ENCODE measurements at places on chromosomes 12 and 14.
A peak's percentile ranks its signal among the peaks of the same experiment; 100 is the strongest.

- DNase-seq = peak; percentile 69
These were observed 620 bp downstream of the YBX3 start for GRCh38 chr12:10722502-10722904.

- DNase-seq = peak; percentile 81
These were observed 624 bp upstream of the PLEKHD1 start for GRCh38 chr14:69483765-69484443.

DNA sequence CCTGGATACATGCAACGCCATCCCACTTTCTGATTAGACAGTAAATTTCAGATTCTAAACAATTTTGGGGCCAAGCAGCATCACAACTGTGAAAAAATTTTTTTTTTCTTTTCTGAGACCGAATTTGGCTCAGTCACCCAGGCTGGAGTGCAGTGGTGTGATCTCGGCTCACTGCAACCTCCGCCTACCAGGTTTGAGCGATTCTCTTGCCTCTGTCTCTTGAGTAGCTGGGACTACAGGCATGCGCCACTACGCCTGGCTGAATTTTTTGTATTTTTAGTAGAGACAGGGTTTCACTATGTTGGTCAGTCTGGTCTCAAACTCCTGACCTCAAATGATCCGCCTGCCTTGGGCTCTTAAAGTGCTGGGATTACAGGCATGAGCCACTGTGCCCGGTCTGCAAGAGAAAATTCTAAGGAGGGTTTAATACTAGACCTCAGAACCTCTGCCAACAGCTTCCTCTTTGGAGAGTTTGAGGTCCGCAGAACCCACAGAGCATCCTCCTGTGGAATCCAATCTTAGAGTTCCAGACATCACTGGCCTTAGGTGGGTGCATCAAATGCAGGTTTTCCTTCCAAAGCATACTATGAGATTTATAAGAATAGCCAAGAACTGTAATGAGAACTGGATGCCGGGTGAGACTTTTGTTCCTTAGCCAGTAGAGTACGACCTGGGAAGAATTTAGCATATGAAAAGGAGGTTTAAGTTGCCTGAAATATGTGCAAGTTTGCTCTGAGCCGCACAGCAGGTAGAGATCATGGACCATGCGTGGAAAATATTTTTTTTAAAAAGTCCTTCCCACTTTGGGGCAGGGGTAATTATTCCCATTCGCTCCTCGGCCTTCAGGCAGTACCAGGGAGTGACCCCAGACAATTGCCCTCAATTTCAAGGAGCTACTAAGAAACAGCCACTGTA lies 7.8 kb upstream of the PHC1 start:
- DNase-seq = no peak

DNA sequence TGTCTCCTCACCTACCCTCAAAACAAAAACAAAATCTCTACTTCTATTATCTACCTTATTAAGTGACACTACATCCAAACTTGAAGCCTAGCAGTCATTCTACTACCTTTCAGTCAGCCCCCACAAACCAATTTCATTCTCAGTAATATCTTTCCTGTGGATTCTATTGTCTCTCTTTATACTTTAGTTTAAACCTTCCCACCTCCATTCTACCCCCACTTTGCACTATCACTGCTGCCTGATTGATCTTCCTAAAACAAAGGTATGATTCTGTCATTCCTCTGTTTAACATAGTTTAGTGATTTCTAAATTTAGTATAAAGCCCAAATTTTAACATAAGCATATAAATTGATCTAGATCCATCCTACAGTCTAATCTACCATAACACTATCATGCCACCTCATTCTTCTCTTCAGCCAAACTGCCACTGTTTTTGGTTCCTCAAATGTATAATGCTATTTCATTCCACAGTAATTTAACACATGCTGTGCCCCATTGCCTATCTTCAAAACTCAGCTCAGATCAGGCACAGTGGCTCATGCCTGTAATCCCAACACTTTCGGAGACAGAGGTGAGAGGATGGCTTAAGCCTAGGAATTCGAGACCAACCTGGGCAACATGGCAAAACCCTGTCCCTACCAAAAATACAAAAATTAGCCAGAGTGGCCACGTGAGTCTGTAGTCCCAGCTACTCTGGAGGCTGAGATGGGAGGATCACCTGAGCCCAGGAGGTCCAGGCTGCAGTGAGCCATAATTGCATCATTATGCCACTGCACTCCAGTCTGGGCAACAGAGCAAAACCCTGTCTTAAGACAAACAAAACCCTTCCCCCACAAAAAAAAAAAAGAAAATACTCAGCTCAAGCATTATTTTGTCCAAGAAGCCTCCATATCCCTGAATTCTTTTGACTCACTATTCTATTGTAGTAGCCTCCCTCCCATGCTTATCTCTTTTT lies 3.1 kb upstream of the STRN3 start:
- DNase-seq = no peak

- DNase-seq = no peak
These were observed 74.9 kb downstream of the NTF3 start for GRCh38 chr12:5506821-5507231.

DNA sequence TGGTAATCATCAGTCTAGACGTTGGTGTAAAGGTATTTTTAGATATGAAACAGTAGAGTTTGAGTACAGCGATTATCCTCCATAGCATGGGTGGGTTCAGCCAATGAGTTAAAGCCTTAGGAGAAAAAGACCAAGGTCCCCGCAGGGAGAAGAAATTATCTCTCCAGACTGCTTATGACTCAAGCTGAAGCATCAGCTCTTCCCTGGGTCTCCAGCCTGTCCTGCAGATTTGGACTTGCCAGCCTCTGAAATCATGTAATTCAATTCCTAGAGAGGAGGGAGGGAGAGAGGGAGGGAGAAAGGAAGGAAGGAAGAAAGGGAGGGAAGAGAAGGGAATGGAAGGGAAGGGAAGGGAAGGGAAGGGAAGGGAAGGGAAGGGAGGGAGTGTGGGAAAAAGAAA lies 12.0 kb upstream of the DTX1 start:
- no peak for DNase-seq

GRCh38 chr12:59643550-59643949 lies 47.7 kb downstream of the SLC16A7 start:
- DNase-seq = no peak

DNA sequence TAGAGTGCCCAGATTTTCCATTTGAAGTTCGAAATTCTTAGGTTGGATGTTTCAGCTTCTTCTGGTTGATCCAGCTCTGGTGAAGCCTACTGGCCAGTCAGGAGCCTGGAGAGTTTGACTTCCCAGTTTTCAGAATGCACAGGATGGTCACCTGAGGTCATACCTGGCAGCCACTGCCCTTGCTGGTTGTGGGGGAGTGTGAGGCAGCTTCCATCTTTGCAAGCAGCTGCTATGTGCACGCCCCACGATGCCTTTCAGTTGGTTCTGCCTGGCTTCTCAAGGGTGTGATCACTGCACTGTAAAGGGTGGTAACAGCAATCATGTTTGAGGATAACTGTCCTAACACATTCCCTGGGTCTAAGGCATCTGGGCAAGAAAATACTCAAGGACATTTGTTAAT lies 15.4 kb downstream of the CCDC92 start:
- no peak for DNase-seq

GRCh38 chr14:101466456-101467180 lies 94.7 kb upstream of the DIO3 start:
- no peak for DNase-seq

- no peak for DNase-seq
These were observed 19.7 kb downstream of the SLC41A2 start for GRCh38 chr12:104938371-104938770.

DNA sequence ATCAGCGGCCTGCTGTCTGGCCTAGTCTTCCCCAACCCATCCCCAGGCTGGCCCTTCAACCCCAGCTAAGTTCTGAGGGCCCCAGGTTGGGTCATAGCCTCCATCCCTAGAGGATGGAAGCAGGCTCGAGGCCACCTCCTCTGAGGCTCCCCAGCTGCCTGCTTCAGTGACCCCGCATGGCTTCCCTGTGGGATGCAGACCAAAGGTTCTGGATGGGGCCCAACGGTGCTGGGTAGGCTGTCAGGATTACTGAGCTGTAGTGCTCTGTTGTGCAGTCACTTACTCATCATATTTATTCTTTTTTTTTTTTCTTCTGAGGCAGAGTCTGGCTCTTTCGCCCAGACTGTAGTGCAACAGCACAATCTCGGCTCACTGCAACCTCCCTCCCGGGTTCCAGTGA lies 92.0 kb downstream of the IRF2BPL start:
- no peak for DNase-seq

GRCh38 chr12:123133701-123134100 lies 17.2 kb downstream of the PITPNM2 start:
- no peak for DNase-seq

GRCh38 chr12:87274594-87275245 lies 754.5 kb downstream of the C12orf50 start:
- peak; percentile 5 for DNase-seq

GRCh38 chr14:63326840-63327239 lies 8.1 kb upstream of the GPHB5 start:
- DNase-seq = no peak

DNA sequence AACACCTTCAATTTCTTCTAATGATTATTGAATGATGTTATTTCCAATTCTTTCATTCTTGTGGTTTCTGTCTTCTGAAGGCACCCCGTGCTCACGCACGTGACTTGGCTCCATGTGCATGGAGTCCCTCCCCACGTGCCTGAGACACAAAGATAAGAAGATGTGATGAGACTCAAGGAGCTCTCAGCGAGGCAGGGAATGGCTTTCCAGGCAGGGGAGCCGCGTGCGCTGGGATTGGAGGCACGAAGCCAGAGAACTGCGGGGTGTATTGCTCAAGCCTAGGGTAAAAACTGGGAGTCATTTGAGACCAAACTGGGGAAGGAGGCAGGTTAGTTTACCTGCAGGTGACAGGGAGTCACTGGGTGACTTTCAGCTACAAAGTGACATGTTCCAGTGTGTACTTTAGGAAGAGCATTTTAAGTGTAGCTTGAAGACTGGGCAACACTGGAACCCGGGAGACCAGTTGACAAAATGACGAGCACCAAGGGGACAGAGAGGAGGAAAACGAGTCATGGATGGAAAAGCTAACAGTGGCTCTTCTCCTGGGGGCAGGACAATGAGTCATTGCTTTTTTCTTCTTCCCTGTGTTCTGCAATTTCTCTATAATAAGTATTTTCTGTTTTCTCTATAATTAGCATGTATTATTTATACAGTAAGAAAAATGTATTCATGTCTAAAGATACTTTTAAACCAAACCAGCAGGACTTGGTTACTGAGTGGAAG lies 311.7 kb upstream of the FKBP4 start:
- DNase-seq = no peak

DNA sequence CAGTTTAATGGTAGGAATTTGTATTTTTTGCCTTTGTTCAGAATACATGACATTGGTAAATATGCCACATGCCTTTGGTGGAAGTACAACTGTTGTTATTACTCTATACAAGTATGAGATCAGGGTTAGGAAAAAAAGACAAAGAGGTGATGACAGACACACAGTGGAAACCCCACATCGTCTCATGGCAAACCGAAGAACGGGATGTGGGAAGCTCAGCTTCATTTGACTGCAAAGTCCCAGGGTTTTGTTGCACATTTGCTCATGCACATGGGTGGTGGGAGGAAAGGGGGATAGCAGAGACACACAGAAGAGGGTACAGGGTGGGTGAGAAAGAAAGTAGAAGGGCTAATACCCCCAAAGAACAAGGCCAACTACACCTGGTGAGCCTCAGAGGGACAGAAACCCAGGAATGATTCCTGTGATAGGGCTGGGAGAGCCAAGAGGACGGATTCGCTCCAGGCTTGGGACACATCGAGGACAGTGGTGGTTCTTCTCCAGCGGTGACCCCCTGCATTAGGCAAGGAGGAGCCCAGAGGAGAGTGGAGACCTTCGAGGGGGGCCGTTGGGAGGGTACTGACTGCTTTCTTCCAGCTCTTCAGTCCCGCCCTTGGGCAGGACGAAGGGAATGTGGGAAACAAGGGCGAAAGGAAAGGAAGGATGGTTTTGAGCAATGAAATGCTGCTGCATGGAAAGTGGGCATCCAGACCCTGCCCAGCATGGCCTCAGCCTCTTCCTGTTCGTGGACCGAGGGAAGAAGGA lies 8.1 kb downstream of the VAMP1 start:
- DNase-seq = no peak

DNA sequence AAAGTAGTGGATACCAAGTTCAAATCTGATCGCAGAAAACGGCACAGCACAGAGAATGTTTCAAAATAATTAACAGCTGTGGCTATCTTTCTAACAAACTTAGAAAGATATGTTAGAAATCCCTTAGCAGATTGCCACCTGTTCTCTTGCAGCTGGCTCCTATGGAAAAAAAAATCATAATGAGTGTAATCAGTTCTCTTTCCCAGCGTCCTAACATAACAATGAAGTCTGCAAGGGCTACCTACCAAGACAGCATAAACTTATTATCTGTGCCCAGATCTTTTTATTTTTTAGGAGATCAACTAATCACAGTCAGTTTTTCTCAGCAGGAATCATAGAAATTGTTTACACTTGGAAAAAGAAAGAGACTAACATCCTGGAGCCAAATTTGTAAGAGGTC lies 358.6 kb upstream of the FOXG1 start:
- no peak for DNase-seq

Measured in H7 (cell line).